ENCODE measurements at places on chromosomes 7 and 10. TPM values are rescaled to one million over a fixed set of nuclear protein-coding genes. Genes with fewer than 3 reads are reported as not detected.

PLAC9 gene
- 14.6 TPM for polyA plus RNA-seq

SAP25 gene
- polyA plus RNA-seq: 4.2 TPM

ZNF273 gene
- 13.8 TPM for polyA plus RNA-seq

SUMF2 gene
- polyA plus RNA-seq: 153 TPM

ARHGAP22 gene
- 0.93 TPM for polyA plus RNA-seq

GDF10 gene
- polyA plus RNA-seq: 1.6 TPM

DNA sequence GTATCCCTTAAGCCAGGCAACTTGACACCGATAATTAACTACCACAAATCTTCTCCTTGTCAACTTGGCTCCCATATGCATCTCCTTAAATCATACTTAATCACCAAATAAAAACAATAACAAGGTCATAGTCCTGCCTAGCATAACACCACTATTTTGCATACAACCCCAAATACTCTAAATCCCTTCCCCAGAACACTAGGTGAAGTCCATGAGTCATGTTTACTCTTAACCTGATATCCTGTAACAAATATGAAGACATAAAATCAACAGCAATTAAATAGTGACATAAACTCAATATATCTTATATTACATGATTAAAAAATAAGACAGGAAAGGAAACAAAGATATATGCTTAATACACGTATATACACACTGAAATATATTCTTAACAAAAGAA is 362.0 kb downstream of the ETV1 start:
- no peak for DNase-seq

GRCh38 chr10:81871558-81871957 is 3.4 kb upstream of the NRG3 start:
- no peak for DNase-seq

DNA sequence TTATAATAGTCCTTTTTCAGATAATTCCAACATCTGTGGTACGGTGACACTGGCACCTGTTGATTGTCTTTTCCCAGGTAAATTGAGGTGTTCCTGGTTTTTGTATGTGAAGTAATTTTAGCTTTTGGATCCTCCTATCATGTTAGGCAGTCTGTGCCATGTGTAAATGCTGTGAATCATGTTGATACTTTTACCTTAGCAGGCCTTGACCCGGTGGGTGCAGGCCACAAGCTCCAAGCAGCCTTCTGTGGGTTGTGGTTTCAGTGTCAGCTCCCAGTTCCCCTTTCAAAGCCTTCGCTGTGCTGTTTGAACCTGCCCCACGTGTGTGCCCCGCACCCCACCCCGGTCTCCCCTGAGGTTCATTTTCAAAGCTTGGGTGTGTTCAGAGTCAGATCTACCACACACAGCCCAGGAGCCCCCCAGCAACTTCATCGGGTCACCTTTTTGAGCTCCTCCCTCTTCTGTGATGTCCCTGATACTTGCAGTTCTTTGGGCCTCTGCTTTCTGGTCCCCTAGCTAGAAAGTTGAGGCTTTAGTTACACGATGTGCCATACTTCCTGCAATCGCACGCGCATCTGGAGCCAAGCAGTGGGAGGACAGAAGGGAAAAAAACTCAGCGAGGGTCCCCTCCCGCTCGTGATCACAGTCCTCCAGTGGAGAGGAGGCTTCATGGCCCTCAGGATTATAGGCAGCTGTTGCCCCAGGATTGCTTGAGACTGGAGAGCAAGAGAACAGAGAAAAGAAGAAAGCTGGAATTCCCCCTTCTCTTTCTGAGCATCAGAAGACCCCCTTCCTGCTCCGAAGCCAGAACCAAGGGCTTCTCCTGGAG is 8.7 kb upstream of the BHLHA15 start:
- no peak for DNase-seq

GRCh38 chr7:115707258-115708012 is 323.1 kb downstream of the TFEC start:
- peak; percentile 28 for DNase-seq

GRCh38 chr7:92835851-92836488 is 403 bp downstream of the CDK6 start:
- DNase-seq: no peak

- DNase-seq: no peak
Observed at GRCh38 chr7:138027100-138027499, 25.2 kb upstream of the CREB3L2 start.

DNA sequence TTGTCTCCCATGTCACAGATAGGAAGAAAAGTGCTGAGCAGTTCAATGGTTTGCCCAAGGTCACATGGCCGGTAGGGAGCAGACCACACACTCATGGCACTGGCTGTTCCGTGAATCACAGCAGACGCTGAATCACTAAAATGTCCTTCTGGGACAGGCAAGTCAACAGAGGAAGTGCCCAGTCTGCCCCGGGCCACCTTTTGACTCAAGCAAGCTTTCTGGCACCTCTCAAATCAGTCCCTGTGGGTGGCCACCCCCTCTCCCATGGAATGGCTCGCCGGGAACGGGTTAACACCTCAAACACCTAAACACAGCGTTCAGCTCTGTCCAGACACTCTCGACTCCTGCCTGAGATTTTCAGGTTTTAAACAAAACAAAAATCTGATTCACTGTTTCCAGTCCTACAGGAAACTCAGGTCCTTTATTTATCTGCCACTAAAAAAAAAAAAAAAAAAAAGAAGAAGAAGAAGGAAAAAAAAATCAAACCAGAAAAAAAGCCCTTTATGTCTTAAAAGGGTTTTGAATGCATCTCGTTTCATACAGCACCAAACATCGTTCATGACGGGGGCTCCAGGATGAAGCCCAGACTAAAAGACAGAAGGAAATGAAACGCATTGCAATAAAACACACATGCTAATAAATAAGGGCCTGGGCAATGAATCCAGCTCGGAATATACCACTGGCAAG is 15.5 kb downstream of the CARD11 start:
- no peak for DNase-seq

Data from left kidney (tissue), 8 donors.